ENCODE measurements at places on chromosomes 16 and 17. TPM values are rescaled to one million over a fixed set of nuclear protein-coding genes. Genes with fewer than 3 reads are reported as not detected.

TCAP gene
- polyA plus RNA-seq: 1.6 TPM

TBC1D3K gene
- not detected for polyA plus RNA-seq

FOXL1 gene
- 16.1 TPM for polyA plus RNA-seq

PRR15L gene
- 18.0 TPM for polyA plus RNA-seq

TBC1D28 gene
- not detected for polyA plus RNA-seq

PLXDC1 gene
- polyA plus RNA-seq: 7.2 TPM

KRT24 gene
- not detected for polyA plus RNA-seq

DNA sequence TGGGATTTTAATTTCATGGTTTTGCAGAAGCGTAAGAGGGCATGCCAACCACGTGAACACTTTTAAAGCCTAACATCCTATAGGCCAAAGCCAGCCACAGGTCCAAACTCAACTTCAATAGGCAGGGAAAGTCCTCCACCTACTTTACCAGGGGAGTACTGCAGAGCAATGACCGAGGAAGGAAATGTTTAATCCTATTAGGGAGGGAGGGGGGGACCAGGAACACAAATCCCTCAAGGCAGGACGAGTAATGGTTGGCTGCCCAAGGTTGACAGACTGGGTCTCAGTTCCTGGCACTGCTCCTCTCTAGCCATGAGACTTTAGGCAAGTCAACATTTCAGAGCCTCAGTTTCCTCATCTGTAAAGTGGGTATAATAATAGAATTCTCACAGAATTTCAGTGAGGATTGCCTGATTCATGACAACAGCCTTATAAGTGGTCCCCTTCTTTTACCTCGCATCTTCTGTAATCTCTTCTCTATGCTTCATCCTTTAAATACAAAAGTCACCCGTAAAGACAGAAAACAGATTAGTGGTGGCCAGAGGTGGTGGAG is 315.8 kb downstream of the HAPSTR1 start:
- no peak for DNase-seq

- no peak for DNase-seq
Observed at GRCh38 chr16:17386229-17386628, 84.5 kb downstream of the XYLT1 start.

- no peak for DNase-seq
Observed at GRCh38 chr16:2008631-2009163, 924 bp downstream of the ZNF598 start.

DNA sequence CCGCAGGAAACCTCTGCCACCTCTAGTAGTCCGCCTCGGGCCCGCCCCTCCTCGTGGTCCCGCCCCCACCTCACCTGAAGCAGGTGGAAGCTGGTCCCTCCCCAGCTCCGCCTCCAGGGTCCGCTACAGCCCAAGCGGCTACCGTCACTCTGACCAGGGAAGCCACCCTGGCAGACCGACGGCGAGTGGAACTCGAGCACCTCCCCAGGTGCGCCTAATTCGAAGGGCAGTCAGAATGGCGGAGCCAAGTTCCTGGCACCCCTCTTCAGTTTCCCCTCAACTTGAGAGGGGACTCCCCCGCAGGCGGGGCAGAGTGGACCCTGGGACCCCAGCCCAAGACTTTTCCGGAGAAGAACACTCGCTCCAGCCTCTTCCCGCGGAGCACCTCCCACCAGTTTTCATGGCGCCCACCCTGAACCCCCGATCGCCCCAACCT is 507 bp downstream of the FHOD1 start:
- no peak for DNase-seq

DNA sequence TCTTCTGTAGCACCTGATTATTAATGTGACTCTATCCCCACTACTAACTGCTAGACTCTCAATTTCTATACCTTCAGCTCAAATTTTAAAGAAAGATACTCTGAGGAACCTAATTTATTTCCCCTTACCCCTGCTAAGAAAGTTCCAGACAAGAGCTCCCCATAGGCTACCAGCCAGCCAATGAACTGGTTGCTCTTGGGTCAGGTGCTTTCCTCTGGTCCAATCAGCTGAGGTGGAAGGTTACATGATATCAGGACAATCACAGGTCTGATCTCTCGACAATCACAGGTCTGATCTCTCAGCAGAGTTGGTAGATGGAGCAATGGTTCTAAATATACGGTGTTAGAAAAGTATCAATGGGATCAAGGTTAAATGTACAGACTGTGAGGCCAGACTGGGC is 86.8 kb downstream of the AXIN2 start:
- DNase-seq: no peak

DNA sequence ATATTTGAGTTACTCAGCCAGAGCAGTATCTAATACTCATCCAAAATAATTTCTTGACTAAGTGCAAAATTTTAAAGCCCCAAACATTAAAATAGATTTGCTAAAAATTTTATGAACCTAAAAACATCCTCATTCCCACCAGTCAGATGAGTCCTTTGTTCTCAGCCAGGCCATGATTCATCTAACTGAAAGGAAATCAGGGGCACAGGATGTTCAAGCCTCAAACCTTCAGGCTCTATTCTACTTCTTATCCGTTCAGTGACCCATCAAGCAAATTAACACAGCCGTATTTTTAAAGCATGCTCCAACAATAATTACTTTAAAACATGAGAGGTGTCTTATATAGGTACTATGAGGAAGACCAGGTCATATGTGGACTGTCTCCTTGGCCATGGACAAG is 176.5 kb upstream of the MON1B start:
- no peak for DNase-seq

- DNase-seq: no peak
Observed at GRCh38 chr16:24482681-24483202, 56.6 kb upstream of the RBBP6 start.

DNA sequence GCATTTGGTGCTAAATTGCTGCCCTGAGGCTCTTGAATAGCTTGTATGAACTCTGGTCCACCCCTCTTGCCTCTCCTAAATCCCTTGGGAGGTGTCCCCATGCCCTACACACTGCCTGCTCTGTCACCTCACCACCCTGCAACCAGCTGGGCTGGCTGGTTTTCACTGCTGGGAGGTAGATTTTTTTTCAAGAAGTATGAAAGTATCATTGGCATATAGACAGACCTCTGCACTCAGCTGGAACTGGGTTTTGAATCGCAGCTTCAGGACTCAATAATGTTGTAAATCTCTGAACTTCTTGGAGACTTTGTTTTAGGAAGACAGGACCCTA is 184.9 kb downstream of the MSI2 start:
- DNase-seq: no peak

DNA sequence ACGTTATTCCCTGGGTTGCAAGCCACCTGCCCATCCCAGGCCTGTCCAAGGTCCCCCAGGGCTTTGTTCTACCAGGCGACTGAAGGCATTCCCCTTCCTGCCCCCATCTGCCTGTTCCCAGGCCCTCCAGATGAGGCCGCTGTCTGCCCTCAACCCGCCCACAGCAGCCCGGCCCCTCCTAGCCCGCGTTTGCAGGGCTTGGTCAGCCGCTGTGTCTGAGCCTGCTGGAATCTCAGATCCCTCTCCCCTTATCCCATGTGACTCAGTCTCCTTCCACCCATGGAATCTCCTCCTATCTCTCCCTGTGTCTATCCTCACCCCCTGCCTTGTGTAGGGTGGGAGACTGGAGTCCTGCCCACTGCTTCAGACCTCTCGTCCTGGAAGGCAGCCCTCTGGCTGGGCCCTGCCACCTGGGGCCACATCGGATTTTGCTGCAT is 186.0 kb upstream of the TNRC6C start:
- no peak for DNase-seq

GRCh38 chr17:17468217-17469010 is 8.4 kb upstream of the MED9 start:
- DNase-seq: no peak

DNA sequence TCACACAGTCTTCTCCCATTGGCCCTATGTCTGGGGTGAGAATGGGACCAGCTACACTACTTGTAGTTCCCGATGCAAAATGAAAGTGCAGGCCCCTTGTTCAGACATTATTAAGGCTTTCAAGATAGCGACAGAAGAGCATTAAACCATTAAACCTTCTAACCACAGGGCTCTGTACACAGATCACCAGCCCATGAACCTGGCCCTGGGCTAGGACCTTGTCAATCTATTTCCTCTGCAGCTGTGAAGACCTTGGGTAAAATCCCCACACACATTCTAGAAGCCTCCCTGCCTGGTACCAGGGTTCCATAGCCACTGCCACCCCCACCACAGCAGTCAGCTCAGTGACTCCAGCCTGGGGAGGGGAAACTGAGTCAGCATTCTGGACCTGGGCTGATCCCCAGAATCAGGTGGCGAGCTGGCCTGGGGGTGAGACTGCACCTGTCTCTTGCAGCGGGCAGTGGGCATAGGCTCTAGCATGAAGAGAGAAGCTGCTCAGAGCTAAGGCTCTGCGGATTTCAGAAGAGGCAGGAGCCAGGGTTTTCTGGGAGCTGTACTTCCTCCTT is 119.7 kb upstream of the LHX1 start:
- DNase-seq: no peak

- no peak for DNase-seq
Observed at GRCh38 chr17:67686241-67686640, 31.5 kb upstream of the NOL11 start.

- no peak for DNase-seq
Observed at GRCh38 chr16:12157517-12158093, 181.1 kb downstream of the SNX29 start.

- DNase-seq: no peak
Observed at GRCh38 chr16:84229471-84229870, 10.3 kb downstream of the KCNG4 start.

DNA sequence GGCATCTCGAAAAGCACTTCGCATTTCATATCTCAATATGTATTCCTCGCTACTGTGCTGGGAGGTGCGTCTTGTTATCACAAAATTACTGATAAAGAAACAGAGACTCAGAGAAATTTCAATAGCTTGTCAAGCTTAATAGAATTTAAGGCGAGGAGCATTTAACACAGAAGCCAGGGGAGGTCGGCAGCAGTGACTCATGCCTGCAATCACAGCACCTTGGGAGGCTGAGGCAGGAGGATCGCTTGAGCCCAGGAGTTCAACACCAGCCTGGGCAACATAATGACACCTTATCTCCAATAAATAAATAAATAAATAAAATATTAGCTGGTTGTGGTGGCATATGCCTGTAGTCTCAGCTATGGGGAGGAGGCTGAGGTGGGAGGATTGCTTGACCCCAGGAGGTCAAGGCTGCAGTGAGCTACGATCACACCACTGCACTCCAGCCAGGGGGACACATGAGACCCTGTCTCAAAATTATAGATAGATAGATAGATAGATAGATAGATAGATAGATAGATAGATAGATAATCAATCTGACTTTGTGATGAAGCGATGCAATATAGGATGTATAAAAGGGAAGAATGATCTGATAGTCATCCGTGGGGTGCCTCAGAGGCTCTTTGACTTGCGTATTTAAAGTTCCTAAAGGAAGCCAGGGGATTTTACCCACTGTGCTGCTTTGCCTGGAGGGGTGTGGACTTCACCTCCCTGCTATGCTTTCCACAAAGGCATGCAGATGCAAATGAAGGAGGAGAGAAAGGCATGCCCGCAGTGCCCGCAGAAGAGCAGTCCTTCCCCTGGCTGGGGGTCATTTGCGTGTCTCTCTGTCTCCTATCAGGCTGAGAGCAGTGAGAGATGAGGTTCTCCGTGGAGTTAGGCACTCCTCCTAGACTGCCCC is 15.9 kb upstream of the USP10 start:
- DNase-seq: no peak

GRCh38 chr16:505479-506245 is 21.9 kb upstream of the CAPN15 start:
- DNase-seq: no peak

- no peak for DNase-seq
Observed at GRCh38 chr16:67462279-67462655, 18.7 kb downstream of the ATP6V0D1 start.

- no peak for DNase-seq
Observed at GRCh38 chr17:51397361-51398127, 137.2 kb downstream of the UTP18 start.

DNA sequence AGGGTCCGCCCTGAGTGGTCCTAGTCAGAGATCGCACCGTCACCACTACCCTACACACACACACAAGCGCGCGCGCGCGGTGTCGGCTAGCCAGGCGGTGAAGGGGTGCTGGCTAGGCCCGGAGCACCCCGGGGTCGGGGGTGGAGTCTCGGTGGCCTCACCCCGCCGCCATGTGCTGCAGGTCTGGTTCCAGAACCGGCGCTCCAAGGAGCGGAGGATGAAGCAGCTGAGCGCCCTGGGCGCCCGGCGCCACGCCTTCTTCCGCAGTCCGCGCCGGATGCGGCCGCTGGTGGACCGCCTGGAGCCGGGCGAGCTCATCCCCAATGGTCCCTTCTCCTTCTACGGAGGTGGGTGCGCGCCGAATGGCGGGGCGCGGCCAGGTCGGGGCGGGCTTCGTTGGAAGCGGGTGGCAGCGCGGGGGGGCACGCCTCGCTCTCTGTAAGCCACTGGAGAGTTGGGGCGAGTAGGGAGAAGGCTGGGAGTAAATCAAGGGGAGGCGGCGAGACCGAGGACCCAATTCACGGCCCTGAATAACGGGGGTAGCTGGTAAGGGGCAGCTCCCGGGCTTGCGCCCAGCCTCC is 4.8 kb downstream of the LHX1 start:
- DNase-seq: no peak

- DNase-seq: no peak
Observed at GRCh38 chr17:70454377-70454776, 285.0 kb downstream of the KCNJ2 start.

GRCh38 chr16:88642881-88643643 is 4.7 kb downstream of the IL17C start:
- no peak for DNase-seq

- peak; percentile 27 for DNase-seq
Observed at GRCh38 chr16:65889533-65889966, 476.9 kb upstream of the CDH5 start.

- no peak for DNase-seq
Observed at GRCh38 chr16:84295203-84295860, 654 bp downstream of the WFDC1 start.

DNA sequence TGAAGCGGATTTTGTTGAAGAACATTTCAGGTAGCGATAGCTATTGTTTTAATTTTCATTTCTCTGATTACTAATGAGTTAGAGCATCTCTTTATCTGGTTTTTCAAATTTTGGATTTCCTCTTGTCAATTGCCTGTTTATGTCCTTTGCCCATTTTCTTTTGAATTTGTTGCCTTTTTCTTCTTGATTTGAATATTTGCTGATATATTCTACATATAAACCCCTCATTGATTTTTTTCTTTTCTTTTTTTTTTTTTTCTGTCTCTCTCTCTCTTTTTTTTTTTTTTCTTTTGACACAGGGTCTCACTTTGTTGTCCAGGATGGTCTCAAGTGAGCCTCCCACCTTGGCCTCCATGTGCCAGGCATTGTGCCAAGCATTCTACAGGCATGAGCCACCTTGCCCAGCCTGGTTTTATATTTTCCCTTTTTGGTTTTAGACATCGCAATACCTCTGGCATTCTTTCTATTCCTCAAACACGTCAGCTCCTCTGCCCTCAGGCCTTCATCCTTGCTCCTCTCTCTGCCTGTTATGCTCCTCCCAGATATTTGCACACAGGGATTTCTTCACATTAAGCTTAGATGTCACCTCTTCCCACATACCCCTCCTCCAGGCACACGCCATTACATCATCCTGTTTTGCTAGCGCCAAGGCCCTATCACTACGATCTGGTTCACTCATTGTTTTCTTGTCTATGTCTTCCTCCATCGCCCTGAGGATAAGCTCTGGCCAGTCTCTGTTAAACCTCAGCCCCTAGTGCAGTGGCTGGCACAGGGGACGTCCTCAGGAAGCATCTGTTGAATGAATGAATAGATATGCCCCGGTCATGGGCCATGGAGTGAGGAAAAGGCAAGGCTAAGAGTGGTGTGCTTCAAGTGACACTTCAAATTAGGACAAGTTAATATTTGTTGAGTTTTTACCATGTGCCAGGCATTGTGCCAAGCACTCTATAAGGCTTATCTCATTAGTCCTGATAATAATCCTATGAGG is 8.6 kb downstream of the SARM1 start:
- no peak for DNase-seq

Measured in renal cortex interstitium (tissue), 15 donors.